ENCODE measurements at places on chromosomes 12 and 14.
A peak's percentile ranks its signal among the peaks of the same experiment; 100 is the strongest.

DNA sequence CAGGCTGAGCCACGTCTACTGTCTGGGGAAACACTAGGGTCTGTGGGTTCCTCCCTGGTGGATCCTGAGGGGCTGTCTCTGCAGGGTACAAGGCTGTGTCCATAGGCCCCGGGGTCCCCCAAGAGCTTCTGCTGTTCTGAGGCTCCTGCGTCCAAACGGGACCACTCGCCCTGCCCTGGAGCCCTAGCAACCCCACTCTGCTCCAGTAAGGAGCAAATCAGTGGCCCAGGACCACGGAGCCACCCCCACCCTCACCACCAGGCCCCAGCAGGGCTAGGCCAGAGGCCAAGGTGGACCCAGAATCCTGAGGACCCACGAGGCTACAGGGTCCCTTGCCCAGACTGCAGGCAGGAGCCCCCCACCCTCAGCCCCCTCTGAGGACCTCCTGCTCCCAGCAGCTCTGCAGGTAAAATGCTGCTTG, 75.1 kb upstream of the GALNT9 start:
- no peak for DNase-seq

DNA sequence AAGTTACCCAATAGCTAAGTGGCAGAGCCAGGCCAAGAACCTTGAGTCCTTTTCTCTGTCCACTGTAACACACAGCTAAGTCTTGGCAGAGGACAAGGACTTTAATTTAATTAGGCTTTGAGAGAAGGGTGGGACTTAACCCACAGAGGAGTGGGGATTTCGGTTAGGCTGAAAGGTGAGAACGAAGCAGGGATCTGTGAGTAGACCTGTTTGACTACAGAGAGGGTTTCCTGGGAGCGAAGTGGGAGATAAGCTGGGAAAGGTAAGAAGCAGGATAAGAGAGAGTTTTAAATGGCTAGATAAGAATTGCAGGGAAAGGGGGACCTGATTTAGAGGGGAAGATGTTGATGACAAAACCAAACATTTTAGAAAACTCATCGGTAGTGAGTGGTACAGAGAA, 2.0 kb upstream of the PPFIBP1 start:
- DNase-seq: no peak

- DNase-seq: peak; percentile 54
Observed at GRCh38 chr12:71840231-71840847, 780 bp downstream of the TBC1D15 start.

DNA sequence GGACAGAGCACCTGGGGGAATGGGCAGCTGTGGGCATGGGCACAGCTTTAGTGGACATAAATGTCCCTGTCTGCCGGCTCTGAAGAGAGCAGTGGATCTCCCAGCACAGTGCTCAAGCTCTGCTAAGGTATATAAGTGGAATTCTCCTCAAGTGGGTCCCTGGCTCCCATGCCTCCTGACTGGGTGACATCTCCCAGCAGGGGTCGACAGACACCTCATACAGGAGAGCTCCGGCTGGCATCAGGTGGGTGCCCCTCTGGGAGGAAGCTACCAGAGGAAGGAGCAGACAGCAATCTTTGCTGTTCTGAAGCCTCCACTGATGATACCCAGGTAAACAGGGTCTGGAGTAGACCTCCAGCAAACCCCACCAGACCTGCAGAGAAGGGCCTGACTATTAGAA, 25.0 kb upstream of the NUAK1 start:
- DNase-seq: no peak

- DNase-seq: no peak
Observed at GRCh38 chr12:5428332-5429221, 3.3 kb upstream of the NTF3 start.

- DNase-seq: no peak
Observed at GRCh38 chr12:2925322-2925995, 33.7 kb upstream of the TEAD4 start.

DNA sequence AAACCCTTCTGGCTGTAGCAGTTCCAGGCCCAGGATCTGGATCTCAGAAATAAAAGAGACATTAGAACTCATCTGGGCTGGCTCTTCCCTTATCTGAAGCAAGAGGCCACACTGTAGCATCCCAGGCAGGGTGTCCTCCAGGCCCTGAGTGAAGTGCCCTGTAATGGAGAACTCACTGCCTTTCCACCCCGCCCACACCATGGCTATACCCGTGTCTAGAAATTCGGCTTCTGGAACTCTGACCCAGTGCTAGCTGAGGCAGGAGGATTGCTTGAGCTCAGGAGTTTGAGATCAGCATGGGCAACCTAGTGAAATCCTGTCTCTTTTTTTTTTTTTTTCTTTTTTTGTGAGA, 23.5 kb upstream of the PLEKHG3 start:
- DNase-seq: no peak

GRCh38 chr14:75630695-75631452, 29.8 kb downstream of the ERG28 start:
- peak; percentile 9 for DNase-seq

DNA sequence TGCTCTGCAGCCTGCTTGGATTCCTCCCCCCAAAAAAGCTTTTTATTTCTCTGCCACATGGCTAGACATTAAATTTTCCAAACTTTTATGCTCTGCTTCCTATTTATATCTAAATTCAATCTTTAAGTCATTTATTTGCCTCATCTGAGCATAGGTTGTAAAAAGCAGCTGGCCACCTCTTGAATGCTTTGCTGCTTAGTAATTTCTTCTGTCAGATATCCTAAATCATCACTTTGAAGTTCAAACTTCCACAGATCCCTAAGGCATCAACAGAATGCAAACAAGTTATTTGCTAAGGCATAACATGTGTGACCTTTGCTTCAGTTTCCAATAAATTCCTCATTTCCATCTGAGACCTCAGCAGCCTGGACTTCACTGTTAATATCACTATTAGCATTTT, 209.6 kb downstream of the FSCB start:
- DNase-seq: no peak

DNA sequence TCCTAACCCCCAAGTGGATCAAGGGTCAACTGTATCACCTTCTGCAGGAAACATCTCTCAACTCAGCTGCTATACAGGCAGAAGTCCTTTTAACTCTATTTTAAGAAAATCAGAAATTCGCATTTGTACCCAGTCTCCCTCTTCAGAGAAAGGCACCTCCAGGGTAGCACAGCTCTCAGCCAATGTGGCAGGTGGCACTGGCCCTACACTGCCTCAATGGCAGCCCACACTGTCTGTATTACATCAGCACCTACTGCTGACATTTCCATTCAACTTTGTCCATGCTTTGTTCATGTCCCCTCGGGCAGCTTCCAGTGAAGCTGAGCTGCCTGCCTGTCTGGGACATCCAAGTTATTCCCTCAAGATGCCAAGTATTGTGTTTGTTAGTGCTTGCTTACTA, 8.8 kb downstream of the SPTSSA start:
- no peak for DNase-seq

GRCh38 chr14:34049790-34050189, 98.9 kb upstream of the EGLN3 start:
- DNase-seq: no peak

- DNase-seq: no peak
Observed at GRCh38 chr14:64005822-64006221, 153.0 kb downstream of the SYNE2 start.

GRCh38 chr12:109557200-109557599, 16.1 kb downstream of the MMAB start:
- no peak for DNase-seq

GRCh38 chr12:107844312-107844921, 69.9 kb downstream of the ASCL4 start:
- DNase-seq: no peak

GRCh38 chr12:53218551-53219291, 11.7 kb upstream of the ITGB7 start:
- DNase-seq: no peak

GRCh38 chr14:75303381-75303789, 24.8 kb downstream of the FOS start:
- DNase-seq: peak; percentile 74

GRCh38 chr12:78324234-78324633, 493.5 kb downstream of the NAV3 start:
- no peak for DNase-seq

DNA sequence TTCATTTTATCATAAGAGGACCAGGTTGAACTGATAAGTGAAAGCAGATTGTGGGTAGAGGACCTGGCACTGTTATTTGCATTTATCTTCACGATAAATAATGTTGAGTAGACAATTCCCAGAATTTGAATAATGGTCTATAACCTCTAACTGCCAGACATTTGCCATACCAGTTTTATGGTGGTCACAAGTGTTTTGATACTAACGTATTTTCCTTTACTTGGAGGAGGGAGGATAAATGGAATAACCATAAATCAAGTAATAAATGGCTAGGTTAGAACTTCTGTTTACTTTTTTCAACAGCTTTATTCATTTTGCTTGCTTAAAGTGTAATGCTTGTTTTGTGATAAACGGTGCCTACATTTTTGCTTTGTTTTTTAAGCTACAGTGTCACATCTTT, 9.5 kb downstream of the PAX9 start:
- no peak for DNase-seq

DNA sequence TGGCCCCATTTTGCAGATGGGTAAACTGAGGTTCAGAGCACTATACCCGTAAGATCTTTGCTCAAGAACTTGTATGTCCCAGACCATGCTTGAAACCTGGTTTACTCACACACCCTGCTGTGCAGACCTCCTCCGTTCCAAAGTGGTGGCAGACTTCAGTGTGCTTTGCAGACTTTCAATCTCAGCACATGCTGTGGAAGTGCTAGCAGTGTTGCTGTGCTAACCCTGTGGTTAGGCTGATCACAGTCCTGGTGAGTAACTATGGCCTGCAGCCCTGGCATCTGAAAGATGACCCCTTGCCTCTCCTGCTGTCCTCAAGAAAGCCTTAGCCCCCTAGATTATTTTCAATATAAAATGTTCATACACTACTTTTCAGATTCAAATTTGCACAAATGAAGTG, 450.6 kb downstream of the DPF3 start:
- no peak for DNase-seq

DNA sequence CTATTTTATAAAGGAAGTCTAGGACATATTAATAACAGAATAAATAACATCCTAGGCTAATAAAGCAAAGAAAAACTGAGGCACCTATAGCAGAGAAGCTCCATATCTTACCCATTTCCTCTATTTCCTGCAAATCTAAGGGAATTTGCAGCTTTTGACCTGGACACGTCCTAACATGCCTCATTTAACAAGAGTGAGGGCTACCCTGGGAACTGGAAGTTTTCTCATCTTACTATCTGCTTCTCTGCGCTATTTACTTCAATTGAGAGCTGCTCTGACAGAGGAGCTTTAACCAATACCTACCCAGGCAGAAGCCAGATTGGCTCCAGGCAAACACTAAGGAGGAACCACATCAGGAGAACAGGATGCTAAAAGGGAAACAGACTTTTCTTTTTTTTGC, 5.7 kb downstream of the YBX3 start:
- DNase-seq: peak; percentile 15

- DNase-seq: no peak
Observed at GRCh38 chr12:2183556-2184541, 131.1 kb downstream of the CACNA1C start.

Data from NCI-H2171 treated with DMSO at 0.1 percent for 48 hours (cell line).